T-cell (primary cell): ENCODE measurements at places on chromosomes 6 and 20. TPM values are rescaled to one million over a fixed set of nuclear protein-coding genes. Genes with fewer than 3 reads are reported as not detected.

DNA sequence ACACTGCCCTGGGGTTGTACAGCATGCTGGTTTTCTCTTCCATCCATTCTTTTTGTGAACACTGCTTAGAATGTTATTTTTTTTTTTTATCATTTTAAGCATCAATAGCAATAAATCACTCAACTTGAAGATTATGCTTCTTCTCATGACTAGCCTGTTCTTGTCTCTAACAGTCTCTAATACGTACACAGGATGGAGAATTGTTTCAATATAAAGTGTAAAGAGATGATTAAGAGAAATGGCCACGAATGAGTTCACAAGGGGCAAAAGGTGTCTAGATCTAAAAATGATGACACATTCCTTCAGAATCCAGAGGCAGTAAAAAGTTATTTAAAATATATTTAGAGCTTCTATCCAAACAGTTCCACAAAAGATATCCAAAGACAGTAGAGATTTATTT, 390.2 kb downstream of the HDGFL1 start:
- DNase-seq = no peak

DNA sequence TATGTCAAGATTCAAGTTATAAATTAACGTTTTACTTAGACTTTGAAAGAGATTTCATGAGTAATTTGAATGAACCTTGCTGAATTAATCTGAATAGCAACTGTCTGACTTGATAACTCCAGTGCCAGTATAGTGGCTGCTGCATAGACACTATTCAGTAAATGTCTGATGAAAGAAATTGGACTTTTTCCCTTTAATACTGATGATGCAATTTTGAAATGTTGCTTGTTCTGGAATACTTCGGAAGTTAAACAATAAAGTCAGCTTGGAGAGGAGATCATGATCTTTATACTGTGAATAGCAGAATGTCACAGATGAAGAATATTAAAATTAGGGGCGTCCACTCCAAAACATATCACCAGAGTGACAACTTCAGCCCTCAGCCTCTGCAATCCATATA, 3.6 kb upstream of the PGBD1 start:
- DNase-seq = no peak

Gene PPARD
- total RNA-seq = 39.0 TPM

DNA sequence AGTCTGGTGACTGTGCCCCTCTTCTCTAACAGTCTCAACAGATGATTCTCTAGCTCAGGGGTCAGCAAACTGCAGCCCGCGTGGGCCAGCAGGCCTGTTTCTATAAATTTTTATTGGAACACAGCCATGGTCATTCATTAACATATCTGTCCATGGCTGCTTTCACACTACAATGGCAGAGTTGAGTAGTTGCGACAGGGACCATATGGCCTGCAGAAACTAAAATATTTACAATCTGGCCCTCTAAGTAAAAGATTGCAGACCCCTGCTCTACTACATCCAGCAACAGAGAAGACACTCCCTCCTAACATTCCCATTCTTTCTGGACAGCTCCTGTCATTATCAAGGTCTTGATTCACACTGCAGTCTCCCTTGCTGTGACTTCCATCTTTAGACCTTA, 45.2 kb downstream of the PLAGL2 start:
- DNase-seq = no peak

- no peak for DNase-seq
Measured at GRCh38 chr6:73766040-73766439, 70.0 kb downstream of the CD109 start.

DNA sequence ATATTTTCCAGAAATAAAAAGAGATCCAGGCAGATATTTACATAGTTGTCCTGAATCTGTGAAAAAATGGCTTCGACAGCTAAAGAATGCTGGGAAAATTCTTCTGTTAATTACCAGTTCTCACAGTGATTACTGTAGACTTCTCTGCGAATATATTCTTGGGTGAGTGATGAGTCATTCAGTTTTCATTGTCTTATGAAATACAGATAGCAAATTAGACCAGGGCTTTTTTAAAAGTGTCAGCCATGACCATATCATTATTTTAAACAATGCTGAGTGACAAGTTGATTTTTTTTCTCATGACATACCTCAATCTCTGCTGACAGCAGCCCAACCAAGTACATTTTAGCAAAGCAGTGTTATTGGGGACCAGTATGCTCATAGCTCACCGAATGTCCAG, 32.8 kb downstream of the TSPYL4 start:
- no peak for DNase-seq

DNA sequence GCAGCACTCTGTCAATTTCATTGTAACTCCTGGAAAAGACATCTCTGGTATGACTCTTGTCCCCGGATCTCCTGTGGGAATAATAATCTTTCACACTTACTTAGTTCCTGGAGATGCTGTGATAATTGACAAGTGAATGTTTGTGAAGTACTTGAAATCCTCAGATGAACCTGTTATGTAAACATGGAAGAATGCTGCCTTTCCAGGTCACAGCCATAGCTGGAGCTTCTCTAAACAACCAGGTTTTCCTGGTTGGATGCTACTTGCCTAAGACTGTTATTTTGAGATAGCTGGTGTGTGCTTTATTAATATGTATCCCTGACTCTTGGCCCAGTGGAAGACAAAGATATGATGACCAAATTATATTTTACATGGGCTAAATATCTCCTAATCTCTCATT, 228.6 kb downstream of the KCNQ5 start:
- DNase-seq = no peak

Gene ECT2L
- total RNA-seq = not detected

GRCh38 chr20:30484009-30484748, 773.3 kb upstream of the DEFB115 start:
- DNase-seq = no peak

- DNase-seq = no peak
Measured at GRCh38 chr6:140897804-140898573, 1234.7 kb upstream of the GJE1 start.

DNA sequence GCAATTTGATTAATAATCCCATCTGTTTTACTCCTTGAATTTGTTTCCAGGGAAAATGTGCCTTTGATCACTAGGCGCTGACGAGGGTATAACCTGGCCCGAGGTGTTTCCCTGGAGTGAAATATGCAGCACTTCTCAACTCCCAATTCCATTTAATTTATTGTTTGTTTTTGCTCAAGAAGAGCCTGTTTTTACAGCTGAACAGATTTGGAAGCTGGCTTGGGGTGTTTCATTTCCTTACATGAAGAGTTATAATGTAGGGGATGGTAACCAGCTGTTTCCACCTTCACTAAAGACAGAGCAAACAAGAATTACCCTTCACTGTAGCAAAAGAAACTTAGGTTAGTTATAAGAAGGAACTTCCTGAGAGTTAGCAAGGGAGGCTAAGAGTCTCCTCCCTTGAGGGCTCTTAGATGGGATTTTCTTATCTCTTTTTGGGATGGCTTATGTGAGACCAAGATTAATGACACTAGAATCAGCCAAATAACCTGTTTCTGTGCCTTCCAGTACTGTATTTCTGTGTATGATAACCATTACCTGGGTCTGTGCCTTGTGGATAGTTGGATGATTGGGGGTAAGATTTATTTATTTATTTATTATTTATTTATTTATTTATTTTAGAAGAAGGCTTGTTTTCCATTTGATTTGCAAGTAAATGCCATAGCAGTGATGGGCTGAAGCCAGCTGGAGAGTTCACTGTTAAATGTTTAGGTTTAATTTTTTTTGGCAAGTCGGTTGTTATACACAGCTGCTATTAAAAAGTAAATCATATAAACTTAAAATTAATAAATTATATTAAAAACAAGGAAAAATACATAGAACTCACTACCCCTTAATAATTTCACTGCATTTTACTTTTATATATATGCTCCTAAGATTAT, 162.2 kb upstream of the BMP2 start:
- no peak for DNase-seq

Gene NDUFAF4
- 29.0 TPM for total RNA-seq
